ENCODE measurements at places on chromosomes 5 and 9.

DNA sequence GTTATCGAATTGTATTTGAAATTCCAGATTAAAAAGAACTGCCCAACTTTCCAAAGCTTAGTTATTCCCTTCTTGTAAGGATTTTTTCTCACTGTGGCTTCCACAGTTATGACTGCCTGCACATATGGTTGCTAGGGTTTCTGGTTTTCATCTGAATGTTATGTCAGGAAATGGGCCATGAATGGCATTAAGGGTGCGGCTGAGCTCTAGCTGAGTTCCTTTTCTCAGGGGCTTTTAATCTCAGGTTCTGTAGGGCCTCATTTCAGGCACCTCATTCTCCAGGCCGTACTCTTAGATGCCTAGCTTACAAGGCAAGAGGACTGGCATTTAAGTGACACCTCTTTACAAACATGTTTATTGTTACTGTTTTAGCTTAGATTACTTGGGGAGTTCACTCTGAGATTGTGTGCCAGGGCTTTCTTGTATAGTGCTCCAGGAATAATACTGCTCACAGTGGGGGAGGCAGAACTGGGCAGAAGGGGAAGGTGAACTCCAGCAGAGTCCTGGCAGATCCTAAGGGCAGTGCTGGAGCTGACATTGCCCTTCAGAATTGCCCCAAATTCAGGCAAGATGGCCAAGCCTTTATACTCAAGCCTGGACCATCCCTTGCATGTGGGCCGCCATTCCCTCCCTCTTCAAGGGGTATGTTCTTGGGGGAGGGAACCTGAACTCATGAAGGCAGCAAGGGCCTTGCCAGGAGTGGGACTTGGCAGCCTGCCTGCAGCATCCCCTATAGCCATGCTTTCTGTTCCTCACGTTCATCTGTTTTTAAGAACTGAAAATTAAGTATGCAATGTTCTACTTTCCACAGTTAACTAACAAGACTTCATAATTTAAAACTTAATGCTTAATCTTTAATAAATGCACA lies 111.5 kb downstream of the KDM4C start:
- DNase-seq = no peak

GRCh38 chr5:155264809-155265208 lies 251.3 kb downstream of the KIF4B start:
- no peak for DNase-seq

DNA sequence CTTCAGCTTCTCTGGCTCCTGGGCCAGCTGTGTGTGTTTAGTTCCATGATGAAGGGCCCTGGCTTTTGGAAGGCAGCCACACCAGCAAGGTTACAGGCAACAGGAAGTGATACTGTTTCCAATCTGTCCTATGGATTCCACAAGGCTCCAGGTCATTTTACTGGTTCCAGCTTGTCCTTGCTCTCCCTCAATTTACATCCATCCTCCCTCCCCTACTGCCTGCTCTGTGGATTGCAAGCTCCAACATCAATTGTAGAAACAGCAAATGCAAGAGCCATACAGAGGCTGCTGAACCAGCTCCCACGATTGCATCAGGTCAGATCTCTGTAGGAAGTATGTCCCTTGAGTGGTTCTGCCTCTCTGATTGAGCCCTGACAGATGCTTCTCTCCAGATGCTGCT lies 409.8 kb downstream of the NTRK2 start:
- no peak for DNase-seq

DNA sequence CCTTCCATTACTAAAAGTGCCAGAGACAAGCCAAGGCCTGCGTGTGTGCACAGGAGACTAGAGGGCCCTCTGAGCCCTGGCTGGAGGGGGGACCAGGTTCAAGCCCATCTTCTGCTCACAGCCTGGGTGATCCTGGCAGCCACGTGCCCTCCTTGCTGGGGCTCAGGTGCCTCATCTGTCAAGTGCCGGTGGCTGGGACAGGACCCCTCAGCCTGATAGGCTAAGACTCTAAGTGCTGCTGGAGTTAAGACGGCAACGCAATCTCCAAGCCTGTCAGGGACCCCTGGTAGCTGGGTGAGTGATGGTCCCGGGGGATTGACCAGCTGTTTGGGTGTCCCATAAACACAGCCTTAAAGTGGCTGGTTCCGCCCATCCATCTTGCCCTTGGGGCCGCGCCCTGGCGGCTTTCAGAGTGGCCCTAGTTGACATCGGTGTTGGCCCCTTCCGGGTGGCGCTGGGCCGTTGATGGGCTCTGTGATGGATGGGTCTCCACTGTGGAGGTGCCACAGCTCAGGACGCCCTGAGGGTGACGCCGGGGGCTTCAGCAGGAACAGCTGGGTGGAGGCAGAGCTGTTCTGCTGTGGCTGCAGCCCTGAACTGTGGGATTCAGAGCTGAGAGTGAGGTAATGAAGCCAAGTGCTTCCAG lies 136.2 kb downstream of the BARX1 start:
- DNase-seq = no peak

DNA sequence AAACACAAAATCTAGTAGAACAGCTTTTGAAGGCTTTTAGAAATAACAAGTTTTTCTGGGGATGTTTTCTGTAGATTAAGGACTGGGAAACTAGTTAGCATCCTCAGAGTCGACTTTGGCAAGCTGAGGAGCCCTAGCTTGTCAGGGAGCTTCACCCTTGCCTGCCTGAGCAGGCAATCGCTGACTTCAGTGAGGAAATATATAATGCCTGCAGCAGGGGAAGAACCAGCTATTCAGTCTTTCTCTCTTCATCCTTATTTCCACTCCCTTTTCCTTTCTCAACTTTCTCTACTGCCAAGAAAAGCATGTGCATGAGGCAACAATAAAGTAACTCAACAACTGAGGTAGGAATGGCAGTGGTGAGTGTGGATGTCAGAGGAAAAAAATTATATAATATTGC lies 54.7 kb downstream of the PLK2 start:
- no peak for DNase-seq

GRCh38 chr5:17090839-17091238 lies 126.6 kb upstream of the BASP1 start:
- no peak for DNase-seq

Measured in NCI-H2081 (cell line).